ENCODE measurements at places on chromosomes 6 and 20. TPM values are rescaled to one million over a fixed set of nuclear protein-coding genes. Genes with fewer than 3 reads are reported as not detected.

TASP1 gene
- total RNA-seq = 15.5 TPM

ARG1 gene
- not detected for total RNA-seq

GRCh38 chr20:41393705-41394066 is 27.1 kb upstream of the EMILIN3 start:
- no peak for DNase-seq

GRCh38 chr6:20566109-20566508 is 31.9 kb downstream of the CDKAL1 start:
- DNase-seq = no peak

GRCh38 chr6:134230087-134230700 is 87.7 kb downstream of the SGK1 start:
- no peak for DNase-seq

BTN1A1 gene
- total RNA-seq = not detected

DNA sequence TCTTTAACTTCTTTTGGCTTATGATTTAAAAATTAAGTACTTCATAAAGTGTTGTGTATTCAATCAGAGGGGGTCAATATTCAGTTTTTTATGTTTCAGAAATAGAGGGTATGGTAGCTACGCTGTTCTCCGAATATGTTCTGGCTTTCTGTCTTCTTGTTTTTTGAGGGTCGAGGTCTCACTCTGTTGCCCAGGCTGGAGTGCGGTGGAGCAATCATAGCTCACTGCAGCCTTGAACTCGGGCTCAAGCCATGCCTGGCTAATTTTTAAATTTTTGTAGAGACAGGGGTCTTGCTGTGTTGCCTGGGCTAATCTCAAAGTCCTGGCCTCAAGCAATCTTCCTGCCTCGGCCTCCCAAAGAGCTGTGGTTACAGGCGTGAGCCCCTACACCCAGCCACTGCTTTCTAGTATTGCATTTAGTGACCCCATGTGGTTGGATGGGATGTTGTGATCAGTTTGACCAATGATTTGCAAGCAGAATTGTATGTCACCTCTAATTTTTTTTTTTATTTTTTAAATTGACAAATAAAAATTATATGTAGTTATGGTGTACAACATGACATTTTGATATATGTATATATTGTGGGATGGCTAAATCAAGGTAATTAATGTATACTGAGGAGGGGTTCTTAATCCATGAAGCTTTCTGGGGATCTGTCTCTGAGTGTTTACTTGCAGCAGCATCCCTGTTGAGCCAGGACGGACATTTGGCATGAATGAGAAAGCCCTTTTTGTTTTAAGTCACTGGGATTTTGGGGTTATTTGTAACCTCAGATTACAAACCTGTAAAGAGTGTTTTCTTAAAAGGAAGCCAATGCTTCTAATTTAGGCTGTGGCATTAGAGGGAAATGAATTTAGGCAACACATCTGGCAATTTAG is 38.5 kb upstream of the DEK start:
- DNase-seq = peak; percentile 17

SAMD10 gene
- total RNA-seq = 22.3 TPM

- no peak for DNase-seq
These were observed 1003.3 kb upstream of the MAP3K7 start for GRCh38 chr6:91590191-91590590.

- DNase-seq = no peak
These were observed 335.5 kb upstream of the NOX3 start for GRCh38 chr6:155791186-155791585.

NRSN1 gene
- not detected for total RNA-seq

- DNase-seq = no peak
These were observed 283.8 kb downstream of the CDC5L start for GRCh38 chr6:44671333-44671732.

CTCFL gene
- total RNA-seq = not detected

DNA sequence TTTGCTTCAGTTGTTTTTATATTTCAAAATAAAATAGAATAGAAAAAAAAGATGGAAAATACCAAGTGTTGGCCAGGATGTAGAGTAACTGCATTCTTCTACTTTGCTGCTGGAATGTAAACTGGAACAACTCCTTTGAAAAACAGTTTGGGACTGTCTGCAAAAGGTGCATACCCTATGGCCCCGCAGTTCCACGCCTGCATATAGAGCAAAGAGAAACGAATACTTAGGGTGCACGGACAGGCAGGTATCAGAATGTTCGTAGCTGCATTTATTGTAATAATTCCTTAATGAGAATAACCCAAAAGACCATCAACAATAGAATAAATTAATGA is 603 bp upstream of the RAB23 start:
- no peak for DNase-seq

DNA sequence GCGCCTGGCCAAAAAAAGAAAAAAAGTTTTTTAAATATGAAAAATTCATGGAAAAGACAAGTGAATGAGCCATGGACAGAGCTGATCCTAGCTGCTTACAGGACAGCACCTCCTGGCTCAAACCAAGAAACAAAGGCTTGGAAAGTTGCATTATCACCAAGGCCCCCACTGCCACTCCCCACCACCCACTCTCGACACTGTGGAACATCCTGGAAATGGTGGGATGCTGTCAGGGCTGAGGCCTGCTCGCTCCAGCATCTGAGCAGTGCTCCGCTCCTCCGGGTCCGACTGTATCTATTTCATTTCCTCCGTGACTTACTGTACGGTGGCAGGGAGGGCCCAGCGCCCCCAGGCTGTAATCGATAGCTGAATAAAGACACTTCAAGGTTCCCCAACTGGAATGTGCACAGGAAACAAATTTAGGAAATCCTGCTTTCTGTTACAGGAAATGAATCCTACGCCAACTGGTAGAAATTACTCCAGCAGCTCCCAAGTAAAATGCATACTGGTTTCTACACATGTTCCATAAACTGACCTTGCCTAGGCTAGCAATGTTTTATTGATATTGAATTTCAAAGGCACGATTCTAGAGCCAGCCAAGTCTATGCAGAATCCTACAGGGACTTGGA is 109.5 kb upstream of the NFATC2 start:
- DNase-seq = no peak

- peak; percentile 36 for DNase-seq
These were observed 11.4 kb downstream of the GPX5 start for GRCh38 chr6:28537065-28537464.

HLA-C gene
- 2,828 TPM for total RNA-seq

GRCh38 chr20:13430346-13431002 is 208.3 kb downstream of the TASP1 start:
- DNase-seq = no peak

COL20A1 gene
- total RNA-seq = 0.12 TPM

- no peak for DNase-seq
These were observed 612.5 kb upstream of the HS3ST5 start for GRCh38 chr6:114955363-114955762.

XKR7 gene
- not detected for total RNA-seq

DNA sequence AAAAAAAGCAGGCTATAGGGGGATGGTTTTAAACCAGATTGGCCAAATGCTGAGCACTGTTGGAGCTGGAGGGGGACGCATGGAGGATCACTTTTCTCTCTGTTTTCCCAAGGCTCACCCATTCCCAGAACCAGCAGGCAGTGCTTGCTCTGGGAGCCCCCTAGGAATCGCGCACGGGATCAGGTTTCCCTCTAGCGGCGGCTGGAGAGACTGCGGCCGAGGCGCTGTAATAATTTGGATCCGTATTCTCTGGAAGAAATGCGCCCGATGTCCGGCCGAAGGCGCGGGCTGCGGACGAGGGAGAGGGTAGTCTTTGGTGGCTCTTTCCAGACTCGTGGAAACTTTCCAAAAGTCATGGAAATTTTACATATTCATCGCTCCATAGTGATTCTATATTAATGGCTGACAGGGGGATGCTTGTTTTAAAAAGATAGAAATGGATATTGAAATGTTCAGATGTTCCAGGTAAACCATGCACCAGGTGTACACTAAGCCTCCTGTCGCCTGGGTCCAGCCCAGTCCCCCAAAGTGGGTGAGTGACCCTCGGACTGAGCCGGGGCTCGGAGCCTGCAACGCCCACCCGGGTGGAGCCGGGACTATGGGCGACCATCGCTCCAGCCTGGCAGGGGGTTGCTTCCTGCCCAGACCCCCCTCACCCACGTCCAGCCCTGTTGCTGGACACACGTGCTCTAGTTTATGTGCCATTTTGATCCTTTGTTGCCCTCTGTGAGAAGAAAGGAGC is 78.7 kb upstream of the PHACTR3 start:
- DNase-seq = peak; percentile 19

DNA sequence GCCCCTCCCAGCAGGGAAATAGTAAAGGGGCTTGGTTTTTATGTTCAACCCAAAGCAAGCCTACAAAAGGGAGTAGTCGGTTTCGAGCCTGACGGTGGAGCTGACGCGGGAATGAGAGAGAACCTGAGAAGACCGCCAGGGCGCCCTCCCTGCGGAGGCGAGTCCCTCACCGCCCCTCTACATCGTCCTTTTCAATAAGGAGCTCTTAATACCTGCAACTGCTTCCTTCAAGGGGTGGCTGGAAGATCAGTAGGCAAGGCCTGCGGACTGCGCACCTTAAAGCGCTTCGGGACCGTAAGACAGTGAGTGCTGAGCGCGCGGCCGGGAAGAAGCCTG is 709 bp upstream of the ZNF76 start:
- DNase-seq = no peak

- peak; percentile 16 for DNase-seq
These were observed 353.1 kb upstream of the TSHZ2 start for GRCh38 chr20:52619101-52619500.

GRCh38 chr6:138677538-138677937 is 96.0 kb upstream of the CCDC28A start:
- DNase-seq = no peak

- no peak for DNase-seq
These were observed 1514.8 kb upstream of the DEFB115 start for GRCh38 chr20:29742699-29743100.

DNA sequence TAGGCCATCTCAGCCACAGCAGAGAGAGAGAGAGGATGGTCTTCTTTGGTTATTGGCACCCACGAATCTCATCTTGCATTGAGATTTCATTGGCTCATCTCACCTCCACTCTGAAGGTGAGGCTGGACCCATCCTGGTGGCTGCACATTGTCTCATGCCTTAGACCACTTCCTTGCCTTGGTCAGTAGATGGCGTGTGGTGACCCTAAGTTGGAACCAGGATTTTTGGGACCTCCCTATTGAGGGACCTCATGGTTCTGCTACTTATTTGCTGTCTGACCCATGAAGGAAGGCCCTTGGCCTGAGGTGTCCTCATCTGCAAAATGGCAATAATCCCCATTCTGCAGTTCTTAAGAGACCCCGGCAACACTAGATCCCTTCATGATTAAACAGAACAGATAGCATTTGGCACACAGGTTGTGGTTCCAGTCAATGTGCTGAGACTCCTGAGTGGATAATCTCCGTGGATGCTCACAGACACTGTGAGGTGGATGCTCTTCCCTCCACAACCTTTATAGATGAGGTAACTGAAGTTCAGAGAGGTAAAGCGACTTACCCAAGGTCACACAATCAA is 21.5 kb upstream of the AAR2 start:
- DNase-seq = peak; percentile 47

DNA sequence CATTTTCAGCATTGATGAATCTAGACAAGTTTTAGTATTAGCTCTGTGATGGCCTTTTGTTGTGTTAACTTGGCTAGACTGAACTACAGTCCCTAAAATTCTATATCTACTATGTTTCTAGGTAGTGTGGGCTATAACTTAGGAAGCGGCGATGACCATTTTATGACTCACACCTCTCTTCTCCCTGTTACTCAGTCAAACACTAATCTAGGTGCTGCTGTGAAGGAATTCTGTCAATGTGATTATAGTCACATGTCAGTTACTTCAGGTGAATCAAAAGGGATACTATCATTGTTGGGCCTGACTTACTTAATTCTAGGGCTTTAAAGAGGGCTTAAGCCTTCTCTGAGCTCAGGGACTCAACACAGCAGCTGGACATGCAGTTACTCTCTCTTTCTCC is 691.5 kb upstream of the MAP3K7 start:
- DNase-seq = no peak

BPIFA1 gene
- not detected for total RNA-seq

SGK2 gene
- total RNA-seq = 0.61 TPM

SH3BGRL2 gene
- total RNA-seq = 1.6 TPM

SEMG1 gene
- not detected for total RNA-seq

CAGE1 gene
- 1.1 TPM for total RNA-seq

RSPO3 gene
- total RNA-seq = not detected

C4A gene
- 5.0 TPM for total RNA-seq

TINAG gene
- not detected for total RNA-seq

HDGFL1 gene
- not detected for total RNA-seq

GRCh38 chr6:34362909-34363680 is 29.4 kb downstream of the NUDT3 start:
- no peak for DNase-seq

DNA sequence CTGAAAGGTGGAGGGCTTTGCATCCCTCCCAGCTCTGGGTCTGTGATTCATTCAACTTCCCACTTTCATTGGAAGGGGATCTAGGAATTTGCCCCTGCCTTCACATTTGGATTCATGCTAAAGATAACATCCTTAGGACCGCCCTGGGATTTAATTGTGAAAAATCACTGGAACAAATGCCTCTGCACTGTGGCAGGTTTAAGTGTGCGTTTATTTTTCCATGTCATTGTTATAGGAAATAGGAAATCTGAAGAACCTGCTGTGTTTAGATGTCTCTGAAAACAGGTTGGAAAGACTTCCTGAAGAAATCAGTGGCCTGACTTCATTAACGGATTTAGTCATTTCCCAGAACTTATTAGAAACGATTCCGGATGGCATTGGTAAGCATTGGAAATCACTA is 104.7 kb downstream of the LRRC1 start:
- DNase-seq = no peak

LPA gene
- not detected for total RNA-seq

GRCh38 chr20:62734326-62734725 is 25.7 kb downstream of the NTSR1 start:
- DNase-seq = no peak
